ENCODE measurements at places on chromosomes 4 and X.

DNA sequence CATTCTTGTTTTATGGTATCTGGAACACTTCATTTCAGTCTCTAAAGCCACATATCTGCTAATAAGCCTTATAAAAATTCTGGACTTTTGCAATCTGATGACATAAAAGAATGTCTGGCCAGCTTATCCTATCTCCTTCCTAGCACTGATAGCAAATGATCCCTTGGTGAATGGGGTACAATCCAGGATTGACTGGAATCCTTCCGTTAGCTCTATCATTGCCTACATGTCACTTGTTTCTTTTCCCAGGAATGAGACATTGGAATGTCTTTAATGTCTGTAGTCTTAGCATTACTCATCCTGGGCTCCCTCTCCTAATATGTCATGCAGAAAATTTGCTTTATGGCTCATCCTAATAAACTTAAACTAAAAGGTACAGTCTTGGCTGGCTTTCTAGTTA lies 14.8 kb upstream of the PABPC4L start:
- no peak for DNase-seq

- no peak for DNase-seq
Observed at GRCh38 chrX:2928583-2929434, at the start of gene ARSD. Gene ARSD, minus strand, starts transcription at chrX:2929339. Its CDS starts 64 bp downstream, at chrX:2929275.

- DNase-seq = no peak
Observed at GRCh38 chrX:68365341-68365740, 68.0 kb downstream of the OPHN1 start.

- DNase-seq = no peak
Observed at GRCh38 chrX:15356444-15356843, 21.1 kb upstream of the PIGA start.

GRCh38 chr4:88878642-88879041 lies 178.3 kb downstream of the FAM13A start:
- DNase-seq = no peak

GRCh38 chr4:78032446-78032845 lies 24.7 kb upstream of the FRAS1 start:
- DNase-seq = no peak

GRCh38 chrX:118764122-118764521 lies 36.7 kb downstream of the IL13RA1 start:
- no peak for DNase-seq

DNA sequence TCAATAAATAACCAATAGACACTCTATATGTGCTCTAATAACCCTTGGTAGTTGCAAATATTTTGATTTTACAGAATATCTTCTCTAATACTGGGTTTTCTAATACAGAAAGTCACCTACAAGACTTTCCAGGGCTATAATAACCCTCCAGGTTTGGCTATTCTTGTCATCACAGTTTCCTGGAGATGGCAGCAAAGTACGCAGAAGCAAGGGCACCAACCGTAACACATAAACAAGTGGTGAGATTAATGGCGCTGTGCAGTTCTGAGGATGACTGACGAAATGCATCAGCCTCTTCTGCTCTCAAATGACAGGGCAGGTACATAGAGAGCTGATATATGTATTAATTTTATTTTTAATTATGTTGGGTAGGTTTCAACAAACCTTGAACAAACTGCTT lies 122.4 kb downstream of the C4orf33 start:
- no peak for DNase-seq

DNA sequence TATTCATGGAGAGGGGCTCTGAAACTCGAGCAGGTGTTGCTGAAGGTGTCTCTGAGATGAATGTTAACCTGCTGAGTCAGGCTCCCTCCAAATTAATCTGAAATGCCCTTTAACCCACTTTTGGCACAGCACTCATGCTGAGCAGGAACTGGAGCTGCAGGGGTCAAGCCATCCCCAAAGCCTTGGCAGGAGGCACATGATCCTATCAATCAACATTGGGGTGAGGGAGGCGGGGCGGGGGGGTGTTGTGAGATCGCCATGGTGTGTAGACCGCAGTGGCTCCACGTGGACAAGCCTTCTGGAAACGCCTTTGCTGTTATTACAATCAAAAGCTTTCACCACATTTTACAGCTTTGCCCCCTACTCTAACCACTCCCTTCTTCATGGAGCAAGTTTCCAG lies 16.5 kb downstream of the ENPP6 start:
- no peak for DNase-seq

DNA sequence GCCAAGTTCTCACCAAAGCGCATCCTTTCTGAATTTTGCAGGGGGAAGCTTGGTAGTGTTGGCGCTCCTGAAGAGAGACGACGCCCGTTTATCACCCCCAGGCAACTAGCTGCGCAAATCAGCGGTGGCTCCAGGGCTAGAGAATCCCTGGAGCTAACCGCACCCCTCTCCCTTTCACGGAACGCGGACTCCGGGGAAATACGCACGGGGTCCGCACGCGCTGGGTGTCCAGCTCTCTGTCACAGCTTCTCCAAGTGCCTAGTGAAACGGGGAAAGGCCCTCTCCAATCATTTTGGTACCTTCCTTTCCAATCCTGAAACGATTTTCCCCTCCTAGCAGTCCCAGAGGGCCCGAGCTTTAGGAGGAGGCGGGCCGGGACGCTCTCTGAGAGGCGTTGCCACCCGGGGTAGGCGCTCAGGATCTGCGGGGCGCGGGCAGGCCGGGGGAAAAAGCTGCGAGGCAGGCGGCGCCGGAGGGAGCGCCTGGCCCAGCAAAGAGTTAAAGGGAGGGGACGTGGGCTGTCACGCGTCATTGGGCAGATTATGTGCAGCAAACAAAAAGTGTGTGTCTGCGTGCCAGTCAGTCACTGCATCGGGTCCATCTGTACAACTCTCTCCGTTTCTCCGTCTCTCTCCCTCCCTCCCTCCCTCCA lies at the start of gene PRDM8:
Gene PRDM8 (plus strand): TSS at position 582 of the 652 bp plus-strand sequence. CDS start 2,578 bp downstream, outside the sequence.
- no peak for DNase-seq

DNA sequence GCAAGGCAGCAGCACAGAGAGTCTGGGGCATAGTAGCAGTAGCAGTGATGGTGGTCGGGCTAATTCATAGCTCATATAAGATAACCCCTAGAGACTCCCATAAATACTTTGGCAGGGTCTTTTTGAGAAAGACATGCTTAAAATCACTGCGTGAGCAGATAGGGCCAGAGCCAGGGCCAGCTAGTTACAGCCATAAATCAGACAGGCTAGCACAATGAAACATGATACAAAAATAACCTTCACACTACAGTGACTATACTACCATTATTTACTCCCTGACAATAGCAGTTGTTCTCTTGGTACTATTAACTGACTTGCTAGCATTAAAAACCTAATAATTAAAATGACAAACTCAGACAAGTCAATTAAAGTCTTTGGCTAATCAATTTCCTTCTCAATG lies 295.9 kb downstream of the SMARCA1 start:
- DNase-seq = no peak

DNA sequence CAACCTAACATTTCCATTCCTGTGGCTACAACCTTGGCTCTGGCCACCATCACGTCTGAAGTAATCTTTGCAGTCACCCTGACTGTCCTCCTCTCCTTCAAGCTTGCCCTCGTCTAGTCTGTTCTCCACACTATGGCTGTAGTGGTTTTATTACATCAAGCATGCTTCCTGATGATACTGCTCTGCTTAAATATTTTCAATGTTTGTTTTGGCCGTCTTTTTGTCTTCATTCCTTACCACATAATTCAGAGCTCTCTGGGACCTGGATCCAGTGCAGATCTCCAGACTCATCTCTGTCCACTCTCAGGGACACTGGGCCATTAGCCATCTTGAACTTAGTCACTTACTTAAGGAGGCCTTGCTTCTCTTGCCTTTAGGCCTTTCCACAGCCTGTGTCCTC lies 27.7 kb upstream of the FREM3 start:
- no peak for DNase-seq

GRCh38 chrX:17814557-17814956 lies 46.5 kb downstream of the RAI2 start:
- DNase-seq = no peak

- DNase-seq = no peak
Observed at GRCh38 chr4:37653601-37654000, 32.6 kb downstream of the RELL1 start.

- no peak for DNase-seq
Observed at GRCh38 chr4:142500966-142501365, 345.1 kb downstream of the INPP4B start.

DNA sequence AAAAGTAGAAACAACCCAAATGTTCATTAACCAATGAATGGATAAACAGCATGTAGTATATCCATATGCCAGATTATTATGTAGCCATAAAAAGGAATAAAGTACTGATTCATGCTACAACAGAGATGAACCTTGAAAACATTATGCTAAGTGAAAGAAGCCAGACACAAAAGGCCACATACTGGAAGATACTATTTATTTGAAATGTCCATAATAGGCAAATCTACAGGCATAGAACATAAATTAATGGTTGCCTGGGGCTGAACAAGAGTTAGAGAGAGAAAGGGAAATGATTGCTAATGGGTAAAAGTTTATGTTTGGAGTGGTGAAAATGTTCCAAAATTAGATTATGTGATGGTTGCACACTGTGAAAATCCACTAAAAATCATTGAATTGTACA lies 44.4 kb downstream of the IL13RA2 start:
- no peak for DNase-seq

DNA sequence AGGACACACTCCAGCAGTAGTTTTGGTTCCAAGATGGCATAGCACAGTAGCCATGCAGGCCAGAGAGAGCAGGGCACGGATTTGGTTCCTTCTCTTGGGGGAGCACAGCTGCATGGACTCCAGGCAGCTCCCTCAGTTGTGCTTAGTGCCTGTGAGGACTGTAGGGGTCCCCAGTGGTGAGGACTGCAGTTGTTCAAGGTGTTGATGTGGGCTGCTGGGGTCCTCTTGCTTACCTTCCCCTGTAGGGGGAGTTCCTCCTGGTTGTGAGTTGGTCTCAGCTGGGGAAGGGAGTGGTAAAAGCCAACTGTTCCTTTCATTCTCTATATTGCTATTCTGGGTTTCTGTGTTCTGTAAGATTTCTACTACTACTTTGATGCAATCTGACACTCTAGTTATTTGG lies 606.5 kb downstream of the MAGEB5 start:
- DNase-seq = no peak

DNA sequence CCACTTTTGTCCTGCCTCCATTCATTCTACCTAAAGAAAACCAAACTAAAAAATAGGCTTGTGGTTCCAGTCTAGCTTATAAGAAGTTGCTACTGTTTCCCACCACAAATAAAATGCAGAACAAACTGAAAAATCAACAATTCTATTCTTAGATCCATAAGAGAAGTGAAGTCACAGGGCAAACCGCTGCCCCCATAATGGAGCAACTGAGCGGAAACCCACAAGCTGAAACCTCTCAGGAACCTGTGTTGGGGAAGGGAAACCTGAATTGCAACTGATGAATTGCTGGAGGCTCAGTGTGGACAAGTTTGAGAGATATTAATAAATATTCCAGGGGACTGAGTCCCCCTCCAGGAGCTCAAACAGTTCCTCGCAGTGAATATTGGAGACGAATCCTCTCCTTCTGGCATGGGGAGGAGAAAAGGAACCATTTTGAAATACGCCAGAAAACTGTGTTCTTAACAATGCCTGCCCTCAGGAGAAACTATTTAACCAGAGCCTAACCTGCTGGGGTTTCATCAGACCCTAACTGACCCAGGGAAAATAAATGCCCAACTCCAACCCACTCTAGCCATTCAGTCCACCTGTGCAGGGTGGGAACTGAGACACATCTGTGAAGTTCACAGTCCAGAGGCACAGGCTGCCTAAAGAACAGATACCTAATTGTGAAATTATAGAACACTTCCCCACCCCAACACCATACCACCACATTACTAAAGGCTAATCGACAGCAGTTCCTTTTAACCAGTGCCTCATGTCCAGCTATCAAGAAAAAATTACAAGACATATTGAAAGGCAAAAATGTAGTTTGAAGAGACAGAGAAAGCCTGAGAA lies 22.8 kb upstream of the SH3RF1 start:
- DNase-seq = no peak

GRCh38 chrX:13373431-13374187 lies 53.8 kb upstream of the ATXN3L start:
- DNase-seq = no peak

DNA sequence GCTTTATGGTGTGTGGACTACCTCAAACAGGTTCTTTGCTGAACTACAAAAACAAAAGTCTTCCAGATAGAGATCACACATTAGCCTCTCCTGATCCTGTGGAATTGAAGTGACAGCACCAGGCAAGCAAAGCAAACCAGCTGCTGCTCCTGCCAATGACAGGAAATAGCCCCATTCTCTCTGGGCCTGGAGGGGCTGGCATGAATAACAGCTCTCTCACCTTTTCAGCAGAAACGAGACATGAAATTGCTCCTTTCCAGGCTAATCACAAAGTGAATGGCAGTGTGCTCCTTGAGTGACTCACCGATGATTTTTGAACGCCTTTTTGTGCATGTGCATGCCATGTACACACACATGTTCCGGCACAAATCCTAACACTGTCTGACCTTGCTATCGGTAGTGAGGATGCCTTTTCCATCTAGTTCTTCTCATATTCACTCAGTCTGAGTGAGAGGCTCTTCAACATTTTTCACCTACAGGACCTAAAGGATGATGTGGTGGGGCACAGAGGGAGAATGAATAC lies 24.4 kb downstream of the MFAP3L start:
- no peak for DNase-seq

GRCh38 chr4:164866817-164867490 lies 10.0 kb upstream of the APELA start:
- no peak for DNase-seq

DNA sequence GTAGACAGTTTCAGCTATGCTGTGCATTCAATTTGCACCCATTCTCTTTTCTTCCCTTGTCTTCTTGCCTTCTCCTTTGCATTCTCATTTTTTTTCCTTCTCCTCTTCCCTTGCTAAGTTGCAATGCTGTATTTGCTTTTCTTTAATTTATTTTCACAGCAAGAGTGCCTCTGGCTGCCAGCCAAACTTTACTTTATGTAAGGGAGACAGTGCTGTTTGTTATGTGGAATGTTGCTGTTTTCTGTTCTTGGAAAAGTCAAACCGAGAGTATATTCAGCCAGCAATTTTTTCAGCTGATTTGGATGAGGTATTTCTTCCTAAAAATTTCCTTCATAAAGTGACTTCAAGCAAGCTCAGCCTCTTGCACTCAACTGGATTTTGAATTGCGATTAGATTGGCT lies 1293.4 kb downstream of the ARAP2 start:
- no peak for DNase-seq

DNA sequence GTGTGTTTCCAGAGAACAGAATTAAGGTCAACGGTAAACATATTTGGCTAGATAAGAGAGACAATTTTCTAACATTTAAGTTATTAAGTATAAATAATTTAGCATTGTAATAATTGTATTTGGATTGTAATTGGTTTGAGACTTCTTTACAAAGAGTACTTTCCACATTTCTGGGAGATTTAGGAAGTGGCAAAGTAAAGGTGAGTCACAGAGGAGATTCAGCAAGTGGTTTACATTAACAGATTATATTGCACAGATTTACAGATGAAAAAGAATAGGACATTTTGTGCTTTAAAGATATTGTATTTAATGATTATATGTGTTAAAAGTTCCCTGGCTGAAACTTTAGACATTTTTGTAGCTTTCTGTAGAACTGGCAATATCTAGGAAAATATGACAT lies 584.4 kb upstream of the AADAT start:
- no peak for DNase-seq

GRCh38 chr4:123924536-123924935 lies 527.9 kb downstream of the SPRY1 start:
- no peak for DNase-seq

- no peak for DNase-seq
Observed at GRCh38 chr4:83276299-83277040, 8.1 kb downstream of the COQ2 start.

Measured in cortex of kidney (tissue), 1 donor.